ENCODE measurements at places on chromosomes 11 and 22.

DNA sequence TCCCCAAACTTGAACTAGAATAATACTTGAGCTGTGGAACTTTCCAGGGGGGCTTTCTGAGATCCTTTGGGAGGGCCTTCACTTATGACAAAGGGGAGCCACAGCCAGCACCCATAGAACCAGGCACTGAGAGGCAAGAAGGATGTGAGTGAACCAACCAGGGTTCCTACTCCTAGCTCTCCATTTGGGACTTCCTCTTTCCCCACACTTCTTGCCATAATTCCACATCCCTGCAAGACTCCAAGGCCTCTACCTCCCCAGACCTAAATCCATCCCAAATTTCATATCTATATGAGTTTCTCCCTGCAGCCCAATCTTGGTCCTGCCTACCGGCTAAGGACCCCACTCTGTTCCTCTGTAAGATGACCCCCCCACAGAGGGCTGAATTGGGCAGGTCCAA is 31.5 kb downstream of the NRXN2 start:
- no peak for DNase-seq

DNA sequence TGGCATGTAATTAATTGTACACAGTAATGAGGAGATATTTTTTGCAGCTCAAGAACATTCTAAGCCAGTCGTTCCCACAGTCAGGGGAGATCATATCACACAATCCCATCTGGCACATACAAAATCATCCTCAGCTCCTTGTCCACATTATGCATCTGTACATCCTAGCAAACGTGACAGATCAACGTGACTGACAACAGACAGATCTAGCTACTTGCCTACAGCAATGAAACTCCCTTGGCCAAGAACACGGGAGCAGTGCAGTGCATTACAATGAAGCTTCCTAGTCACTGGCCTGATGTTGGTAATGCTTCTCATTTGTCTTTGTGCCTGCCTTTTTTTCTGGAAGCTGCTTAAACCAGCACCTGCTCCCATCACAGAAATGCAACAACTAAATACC is 24.5 kb upstream of the GUCY1A2 start:
- DNase-seq = no peak

- no peak for DNase-seq
These were observed 26.5 kb upstream of the SESN3 start for GRCh38 chr11:95257456-95257971.

DNA sequence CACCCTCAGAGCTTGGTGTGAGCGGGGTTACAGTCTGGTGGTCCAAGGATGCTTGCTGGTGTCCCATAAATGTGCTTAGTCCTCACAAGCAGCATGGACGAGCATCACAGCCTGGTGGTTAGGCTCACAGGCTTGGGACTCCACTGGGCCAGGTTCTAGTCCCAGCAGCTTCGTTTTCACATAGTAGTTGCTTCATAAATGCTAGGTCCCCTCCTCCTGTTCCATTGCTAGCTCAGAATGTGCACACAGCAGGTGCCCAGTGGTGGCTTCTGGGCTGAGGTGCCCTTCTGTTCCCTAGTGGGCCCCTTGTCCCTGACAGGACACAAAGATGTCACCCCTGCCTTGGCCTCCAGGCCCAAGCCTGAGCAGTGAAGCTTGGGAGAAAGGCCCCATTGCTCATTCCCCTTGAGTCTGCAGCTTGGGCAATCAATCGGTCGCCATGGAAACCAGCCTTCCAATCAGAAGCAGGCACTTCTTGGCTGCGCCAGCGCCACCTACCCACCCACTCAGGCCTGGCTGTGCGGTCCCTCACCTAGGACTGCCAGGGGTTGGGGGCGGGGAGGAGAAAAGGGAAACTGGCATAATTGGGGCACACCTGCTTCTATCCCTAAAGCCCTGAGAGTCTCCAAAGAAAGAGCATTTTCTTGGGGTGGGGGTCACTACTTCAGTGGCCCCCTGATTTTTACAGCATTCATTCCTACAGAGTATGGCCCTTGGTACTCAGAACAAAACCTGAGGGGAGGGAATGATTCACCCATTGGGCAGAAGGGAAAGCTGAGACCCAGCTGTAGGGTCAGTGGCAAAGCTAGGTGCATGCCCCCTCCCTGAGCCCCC is 48.1 kb downstream of the CYTH4 start:
- no peak for DNase-seq

DNA sequence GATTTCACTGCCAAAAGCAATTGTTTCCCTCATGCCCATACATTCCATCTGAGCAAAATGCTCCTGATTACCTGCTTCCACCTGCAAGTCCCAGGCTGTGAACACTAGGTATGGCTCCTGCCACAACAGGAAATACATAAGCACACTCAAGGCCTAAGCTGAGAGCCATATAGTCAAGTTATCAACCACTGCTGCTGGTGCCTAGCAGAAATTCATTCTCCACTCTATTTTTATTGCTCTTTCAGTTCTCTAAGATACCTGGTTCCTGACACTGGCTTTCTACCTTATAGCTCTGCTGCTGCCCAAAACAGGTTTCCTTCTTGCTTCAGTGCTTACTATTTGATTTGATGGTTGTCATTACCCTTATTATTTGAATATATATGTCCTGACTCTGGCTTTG is 31.6 kb downstream of the SLC36A4 start:
- DNase-seq = no peak

GRCh38 chr11:37511425-37511933 is 913.4 kb upstream of the RAG2 start:
- no peak for DNase-seq

DNA sequence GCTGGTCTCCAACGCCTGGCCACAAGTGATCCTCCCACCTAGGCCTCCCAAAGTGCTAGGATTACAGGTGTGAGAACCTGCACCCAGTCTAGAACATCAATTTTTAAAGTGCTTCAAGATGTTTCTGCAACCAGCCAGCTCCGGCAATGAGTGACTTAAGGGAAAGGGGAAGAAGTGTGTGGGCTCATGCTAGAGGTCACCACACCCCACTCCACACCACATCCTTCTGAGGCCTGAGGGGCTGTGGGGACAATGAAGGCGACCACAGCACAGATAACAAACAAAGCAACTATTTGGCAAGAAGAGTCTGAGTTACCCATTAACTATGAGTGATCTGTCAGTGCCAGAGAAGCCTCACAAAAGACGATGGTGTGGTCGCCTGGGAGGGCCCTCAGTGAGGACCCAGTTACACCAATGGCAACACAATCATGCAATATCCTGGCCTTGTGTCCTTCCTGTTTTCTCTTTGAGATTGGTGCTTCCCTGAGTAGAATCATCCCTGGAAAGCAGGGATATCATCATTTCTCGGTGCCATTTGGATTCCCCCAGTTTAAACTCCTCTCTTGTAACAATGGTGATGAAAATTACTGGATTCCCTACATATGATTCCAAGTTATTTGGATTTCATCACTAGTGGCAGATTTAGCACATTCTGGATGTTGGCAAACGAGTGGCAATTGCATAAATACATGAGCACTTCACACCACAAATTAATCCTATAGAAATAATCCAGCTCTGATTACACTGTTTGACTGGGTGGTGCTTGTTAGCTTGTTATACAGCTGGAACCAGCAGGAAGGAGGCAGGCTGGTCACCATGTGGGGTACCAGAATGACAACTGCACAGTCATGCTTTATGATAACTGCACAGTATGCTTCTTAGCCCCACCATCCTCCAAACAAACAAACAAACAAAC is 18.4 kb downstream of the ABTB2 start:
- DNase-seq = no peak

- DNase-seq = no peak
These were observed 50.8 kb downstream of the SCN3B start for GRCh38 chr11:123603666-123604065.

DNA sequence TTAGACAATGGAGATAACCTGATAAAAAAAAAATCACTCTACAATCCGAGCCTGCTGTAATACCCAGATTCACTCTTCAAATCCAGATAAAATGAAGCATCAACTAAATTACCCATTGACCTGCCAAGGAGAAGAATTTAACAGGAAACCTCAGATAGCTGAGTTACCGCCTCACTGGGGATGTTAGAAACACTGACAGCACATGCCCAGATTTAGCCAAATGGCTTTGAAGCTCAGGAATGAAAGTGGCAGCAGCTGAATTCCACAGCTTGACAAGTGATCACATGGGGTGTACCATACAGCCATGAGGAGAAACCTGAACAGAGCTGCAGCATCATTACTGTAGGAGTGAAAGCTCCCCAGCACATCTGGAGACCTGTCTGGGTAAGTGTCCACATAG is 807.6 kb downstream of the DLG2 start:
- DNase-seq = no peak

DNA sequence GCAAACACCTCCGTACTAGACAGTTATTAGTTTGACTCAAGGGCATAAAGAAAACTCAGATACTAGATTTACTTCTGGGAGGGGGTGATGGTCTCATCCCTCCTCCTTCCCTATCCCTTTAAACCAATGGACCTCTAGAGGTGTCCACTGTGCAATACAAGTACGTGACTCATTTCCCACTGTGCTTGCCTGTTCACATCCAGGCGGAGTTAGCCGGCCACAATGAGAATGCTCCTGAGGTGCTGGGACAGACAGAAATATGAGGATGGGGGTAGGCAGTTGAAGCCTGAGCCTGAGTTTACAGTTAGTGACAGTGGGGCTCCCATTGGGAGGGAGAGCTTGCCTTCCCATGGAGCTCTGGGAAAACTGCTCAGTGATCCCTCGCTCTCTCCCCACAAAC is 8.4 kb upstream of the PMM1 start:
- no peak for DNase-seq

- DNase-seq = no peak
These were observed 170.8 kb downstream of the DDX10 start for GRCh38 chr11:108835624-108836023.

DNA sequence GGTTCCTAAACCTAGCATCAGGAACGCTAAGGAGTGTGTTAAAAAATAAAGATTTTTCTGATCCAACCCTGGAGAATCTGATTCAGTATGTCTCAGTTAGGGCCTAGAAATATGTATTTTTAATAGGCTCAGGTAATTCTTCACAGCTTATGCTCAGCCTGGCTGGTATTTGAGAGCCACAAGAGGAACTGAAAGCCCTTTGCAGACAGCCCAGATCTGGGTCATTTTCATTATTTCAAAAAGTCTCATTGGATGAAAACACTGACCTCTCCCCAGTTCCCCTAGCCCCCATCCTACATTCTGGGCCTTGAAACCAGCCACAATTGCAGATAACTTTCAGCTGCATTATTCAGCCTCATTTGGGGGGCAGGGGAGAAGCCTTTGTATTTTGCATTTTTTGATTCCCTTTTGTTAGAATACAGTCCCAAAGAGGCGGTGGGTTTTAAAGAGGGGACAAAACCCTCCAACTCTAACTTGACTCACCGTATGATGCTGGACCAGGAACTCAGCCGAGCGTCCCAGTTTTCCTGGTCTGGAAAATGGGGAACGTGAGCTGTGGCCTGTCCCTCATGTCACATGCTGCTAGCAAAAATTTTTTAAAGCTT is 66.0 kb upstream of the LARGE1 start:
- no peak for DNase-seq

GRCh38 chr22:34294986-34295385 is 374.7 kb upstream of the LARGE1 start:
- DNase-seq = no peak

DNA sequence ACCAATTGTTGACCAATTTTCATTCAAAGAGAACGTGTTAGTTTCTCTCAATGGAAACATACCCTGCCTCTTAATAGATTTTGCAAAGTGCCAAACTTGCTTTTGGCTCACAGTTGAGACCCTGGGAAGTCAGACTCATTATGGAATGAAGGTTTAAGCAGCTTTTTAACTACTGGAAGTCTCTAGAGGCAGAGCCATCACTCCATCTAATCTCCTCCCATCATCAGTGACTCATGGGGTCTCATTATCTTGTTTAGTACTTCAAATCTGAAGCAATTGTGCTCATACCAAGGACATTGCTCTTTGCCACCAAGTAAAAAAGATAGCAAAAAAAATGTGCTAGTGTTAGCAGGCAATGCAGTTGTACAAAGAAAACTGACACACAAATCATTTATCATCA is 537.1 kb upstream of the LRRC4C start:
- no peak for DNase-seq

DNA sequence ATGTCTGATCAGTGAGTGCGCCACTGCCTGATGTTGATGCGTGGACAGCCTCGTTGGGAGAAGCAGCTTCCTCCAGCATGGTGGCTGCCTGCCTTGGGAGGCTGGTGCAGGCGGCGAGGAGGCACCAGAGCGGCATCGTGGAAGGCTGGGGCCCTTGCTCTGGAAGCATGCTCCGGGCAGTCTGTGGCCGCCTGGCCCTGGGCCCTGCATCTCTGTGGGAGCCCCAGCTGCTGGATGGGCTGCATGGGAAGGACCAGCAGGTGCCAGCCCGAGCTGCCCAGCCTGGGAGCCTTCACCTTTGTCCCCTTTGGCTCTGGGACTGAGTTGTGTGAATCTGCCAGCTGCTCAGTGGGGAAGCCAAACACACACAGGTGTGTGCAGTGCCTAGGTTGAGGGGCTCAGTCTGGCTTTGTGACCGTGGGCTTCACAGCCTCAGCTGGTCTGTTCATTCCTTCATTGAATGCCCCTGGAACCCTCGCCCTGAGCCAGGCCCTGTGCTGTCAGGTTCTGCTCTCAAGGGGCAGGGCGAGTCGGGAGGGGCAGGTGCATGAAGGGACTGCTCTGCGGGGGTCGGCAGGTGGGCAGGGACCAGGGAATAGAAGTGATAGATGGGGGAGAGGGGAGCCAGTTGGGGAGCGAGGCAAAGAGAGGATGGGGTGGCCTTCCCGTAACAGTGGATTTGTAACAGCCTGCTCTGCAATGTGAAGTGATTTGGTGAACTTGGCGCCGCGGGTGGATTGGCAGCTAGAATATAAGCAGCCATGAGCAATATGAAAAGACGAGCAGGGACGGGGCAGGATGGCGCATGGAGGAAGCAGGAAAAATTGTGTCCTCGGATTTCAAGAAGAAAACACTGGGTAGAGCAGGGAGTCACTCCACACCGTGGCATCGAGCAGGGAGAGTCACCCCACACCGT is 354.2 kb downstream of the TBC1D22A start:
- no peak for DNase-seq

DNA sequence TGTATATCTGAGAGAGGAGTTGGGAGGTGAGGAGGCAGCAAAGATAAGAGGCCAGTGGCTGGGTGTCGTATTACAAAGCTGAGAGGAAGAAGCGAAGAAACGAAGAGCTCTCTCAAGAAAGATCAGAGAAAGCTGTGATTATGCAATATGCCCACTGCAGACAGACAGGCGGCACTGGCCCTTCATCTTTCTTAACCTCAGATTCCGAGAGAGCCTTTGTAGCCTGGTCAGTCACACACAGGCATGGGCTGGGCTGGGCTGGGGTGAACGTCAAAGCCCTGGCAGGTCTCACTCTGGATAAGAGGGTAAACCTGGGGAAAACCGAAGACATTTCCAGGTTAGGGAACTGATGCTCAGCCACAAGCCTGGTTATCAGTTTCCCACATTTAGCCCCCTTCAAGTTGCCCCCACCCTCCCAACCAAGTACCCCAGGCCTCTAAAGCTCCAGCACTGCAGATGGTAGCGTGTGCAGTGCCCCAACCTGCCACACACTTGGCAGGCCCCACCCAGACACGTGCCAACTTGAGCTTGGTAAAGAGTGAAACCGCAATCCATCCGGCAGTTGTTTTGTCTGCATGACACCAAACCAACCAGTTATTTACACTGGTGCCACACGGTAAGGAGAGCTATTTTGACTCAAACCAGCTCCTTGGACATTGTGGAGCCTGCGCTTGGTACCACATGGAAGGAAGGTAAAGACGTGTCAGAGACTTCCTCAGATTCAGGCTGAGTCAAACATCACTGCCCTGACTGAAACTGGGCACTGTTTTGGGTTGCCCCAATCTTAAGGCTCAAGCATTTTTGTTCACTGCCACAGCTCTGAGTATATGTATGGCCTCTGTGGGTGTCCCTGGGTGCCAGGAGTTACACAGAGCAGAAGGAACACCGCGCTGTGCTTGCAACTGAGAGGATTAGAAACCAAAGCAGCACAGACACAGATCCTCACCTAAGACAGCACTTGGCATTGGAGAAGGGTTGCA is 135.9 kb downstream of the FDX1 start:
- no peak for DNase-seq

- DNase-seq = no peak
These were observed at the start of gene SLC16A8 for GRCh38 chr22:38083931-38084631. Gene SLC16A8, minus strand, starts transcription at chr22:38084184. Its CDS starts 1,311 bp downstream, at chr22:38082873.
